ENCODE measurements at places on chromosomes 3 and 15.

- DNase-seq, result no peak
Observed at GRCh38 chr15:88477126-88477525, 9.6 kb downstream of the MRPS11 start.

GRCh38 chr3:112848196-112848595 lies 1.5 kb upstream of the CD200R1L start:
- DNase-seq, result no peak

DNA sequence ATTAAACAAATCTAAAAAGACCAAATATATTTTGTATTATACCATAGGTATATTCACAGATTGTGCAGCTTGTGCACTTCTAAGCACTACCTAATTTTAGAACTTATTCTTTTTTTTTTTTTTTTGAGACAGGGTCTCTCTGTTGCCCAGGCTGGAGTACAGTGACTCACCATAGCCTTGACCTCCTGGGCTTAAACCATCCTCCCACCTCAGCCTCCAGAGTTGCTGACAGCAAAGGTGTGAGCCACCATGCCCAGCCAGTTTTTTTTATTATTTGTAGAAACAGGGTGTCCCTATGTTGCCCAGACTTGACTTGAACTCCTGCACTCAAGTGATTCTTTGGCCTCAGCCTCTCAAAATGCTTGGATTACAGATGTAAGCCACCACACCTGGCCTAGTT lies 11.9 kb upstream of the TKT start:
- no peak for DNase-seq

DNA sequence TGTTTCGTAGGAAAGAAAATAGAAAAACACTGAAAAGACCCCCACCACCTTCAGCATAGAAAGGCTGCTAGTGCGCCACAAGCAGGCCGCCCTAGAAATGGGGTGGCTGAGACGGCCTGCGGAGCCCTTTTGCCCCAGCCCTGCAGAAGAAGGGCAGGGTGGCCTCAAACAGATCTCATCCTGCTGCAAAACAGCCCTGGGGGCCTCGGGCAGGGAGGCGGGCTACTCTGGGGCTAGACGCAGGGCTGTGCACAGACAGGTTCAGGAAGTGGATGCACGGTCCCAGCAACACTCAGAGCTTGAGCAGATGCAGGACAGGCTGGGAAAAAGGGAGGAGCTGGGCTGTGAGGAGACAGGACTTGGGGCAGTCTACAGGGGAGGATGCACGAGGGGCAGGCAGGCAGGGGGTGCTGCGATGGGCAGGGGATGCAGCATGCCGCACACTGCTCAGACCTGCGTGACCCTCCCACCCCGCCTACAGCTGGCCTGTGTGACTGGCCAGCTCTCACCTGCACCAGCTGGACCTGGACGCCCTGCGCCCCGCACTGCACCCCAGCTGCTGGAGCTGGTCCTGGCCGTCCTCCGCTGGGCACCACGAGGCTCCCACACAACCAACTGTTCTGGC lies 34.3 kb downstream of the ZXDC start:
- DNase-seq, result no peak

GRCh38 chr15:69585937-69586336 lies 133.3 kb downstream of the RPLP1 start:
- DNase-seq, result no peak

Data from CD4-positive, alpha-beta T cell treated with Interleukin-17A for 4 hours (primary cell).